ENCODE measurements at places on chromosomes 5 and 9.

GRCh38 chr5:161086461-161086860, 234.4 kb upstream of the ATP10B start:
- DNase-seq, result no peak

DNA sequence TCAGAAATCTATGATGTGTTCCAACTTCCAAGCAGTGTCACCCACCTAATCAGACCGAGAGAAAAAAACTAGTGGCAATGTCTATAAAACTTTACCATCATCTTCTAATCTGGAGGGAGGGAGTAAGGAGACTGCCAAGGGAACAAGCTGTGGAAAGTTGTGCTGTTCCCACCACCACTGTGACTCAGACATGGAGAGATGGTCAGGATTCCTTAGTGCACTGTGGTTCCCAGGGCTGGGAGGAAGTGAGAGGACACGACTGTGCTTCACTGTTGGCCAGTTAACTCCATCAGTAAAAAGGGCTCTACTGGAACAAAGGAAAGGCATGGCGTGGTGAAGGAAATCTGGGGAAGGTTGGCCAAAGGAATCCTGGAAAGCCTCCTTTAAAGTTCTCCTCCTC, 18.8 kb downstream of the TICAM2 start:
- no peak for DNase-seq

DNA sequence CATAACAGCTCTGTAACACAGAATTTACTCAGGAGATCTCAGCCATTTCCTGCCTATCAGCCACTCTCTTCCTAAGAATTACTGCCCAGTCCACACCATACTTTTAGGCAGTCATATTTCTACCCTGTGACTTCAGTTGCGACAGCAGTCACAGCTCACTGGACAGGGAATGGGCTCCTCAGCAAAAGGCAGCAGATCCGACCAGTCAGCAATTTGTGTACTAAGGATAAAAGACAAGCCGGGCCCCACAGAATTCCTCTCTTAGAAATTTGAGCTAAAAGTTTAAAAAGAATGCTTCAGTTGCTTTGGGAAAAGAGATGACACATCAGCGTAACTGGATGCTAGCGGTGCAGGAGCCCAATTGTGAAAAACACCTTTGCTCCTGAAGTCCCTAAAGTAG, 172.1 kb downstream of the ENC1 start:
- DNase-seq, result no peak

DNA sequence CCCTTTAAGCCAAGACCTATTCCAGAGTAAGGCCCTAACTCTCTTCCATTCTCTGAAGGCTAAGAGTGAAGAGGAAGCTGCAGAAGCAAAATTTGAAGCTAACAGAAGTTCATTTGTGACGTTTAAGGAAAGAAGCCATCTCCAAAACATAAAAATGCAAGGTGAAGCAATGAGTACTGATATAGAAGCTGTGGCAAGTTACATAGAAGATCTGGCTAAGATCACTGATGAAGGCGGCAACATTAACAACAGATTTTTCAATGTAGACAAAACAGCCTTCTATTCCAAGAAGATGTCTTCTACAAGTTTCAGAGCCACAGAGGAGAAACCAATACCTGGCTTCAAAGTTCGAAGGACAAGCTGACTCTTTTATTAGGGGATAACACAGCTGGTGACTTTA, 1143.4 kb downstream of the CDH12 start:
- DNase-seq, result no peak

DNA sequence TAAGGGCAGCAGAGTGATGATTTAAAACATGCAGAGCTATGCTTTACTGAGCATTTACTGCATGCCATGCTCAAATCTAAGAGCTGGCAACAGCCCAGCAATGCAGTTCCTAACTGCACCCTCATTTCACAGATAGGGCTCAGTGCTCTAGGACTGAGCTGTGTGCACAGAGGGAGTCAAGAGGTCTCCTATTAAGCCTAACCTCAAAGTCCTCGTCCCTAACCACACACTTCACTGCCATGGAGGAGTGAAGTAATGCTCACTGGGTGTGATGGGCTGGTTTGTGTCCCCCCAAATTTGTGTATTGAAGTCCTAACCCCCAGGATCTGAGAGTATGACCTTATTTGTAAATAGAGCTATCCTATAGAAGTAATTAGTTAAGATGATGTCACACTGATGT, 25.9 kb downstream of the BARX1 start:
- no peak for DNase-seq

All from activated CD8-positive, alpha-beta memory T cell treated with anti-CD3 and anti-CD28 coated beads for 1 hour (primary cell).